ENCODE measurements at places on chromosomes 13 and 19.

DNA sequence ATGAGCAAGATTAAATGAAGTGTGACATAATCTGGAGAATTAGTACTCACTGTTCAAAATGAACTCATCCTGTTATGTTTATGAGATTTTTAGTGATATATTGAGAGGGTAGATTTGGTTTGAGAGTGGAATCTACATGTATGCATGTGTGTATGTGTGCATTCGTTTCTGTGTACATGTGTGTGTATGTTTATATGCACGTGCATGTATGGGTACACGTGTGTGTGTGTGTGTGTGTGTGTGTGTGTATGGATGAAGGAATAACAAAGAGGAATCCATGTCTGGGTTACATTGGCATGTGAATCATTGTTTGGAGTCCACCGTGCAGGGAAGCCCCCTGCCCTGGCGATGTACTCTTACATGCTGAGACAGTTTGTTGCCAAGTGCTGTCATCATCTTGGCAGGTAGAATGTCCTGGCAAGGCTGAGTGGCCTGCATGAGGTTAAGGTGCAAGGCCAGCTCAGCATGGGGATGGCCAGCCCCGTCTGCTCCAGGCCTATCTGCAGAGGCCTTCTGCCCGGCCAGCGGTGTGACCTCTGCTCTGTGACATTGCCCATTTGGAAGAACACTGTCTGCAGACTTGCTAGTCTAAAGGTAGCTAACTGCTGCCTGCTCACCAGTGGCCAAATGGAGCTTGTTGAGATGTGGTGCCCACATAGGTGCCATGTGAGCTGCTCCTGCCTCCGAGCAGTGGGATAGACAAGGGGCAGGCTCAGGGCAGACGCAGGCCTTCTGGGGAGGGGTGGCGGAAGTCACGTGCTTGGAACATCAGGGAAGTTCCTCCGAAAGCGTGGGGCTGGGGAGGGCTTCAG, 222.3 kb downstream of the TEX29 start:
- no peak for DNase-seq

DNA sequence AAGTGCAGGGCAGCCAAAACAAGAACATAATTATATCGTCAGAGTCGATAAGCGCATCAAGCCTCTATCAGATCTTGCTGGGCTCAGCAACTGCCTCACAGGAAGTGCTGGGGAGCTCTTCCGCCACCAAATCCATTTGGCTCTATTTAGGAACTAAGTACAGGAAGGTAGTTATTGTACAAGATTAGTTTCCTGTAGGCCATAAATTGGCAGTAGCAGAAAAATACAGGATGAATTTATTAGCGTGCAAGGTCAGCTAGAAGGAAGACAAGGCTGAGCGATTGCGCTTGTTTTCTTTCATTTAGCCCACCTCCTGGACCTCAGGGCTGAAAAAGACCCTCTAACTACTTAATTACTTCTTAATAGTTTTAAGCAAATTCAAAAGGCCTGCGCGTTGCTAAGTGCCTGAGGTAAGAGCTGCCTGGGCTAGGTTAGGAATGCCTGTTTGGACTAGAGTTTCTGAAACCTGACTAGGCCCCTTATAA, 118.5 kb downstream of the IRS2 start:
- DNase-seq = peak; percentile 71

DNA sequence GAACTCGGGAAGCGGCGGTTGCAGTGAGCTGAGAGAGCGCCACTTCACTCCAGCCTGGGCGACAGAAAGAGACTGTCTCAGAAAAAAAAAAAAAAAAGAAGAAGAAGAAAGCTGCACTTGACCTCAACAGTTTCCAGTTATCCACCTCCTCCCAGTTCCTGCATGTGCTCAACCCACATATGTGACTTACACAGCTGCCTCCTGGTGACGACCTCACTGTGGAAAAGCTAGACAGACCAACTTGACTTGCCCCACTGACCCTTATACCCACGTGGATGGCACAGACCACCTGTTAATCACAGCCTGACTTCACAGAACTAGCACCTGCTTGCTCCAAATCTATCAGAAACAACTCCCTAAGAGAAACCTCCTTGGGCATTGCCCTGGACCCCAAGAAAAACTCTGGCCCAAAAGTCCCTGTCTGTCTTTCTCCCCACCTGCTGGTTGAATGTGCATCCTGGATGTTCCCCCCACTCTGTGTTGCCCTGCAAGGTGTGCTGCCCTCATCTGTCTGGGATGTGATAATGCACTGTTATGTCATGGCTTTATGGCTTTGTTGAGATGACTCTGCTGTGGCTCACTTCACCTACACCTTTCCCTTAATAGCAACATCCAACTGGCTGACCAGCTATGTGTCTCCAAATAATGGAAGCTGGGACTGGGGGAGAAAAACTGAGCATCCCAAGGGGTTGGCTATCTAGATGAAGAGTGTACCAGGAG, 2.8 kb downstream of the ZNF20 start:
- peak; percentile 67 for DNase-seq

- DNase-seq = no peak
These were observed 26.9 kb downstream of the ZNF846 start for GRCh38 chr19:9741476-9742171.

- no peak for DNase-seq
These were observed 943 bp downstream of the EXOC3L2 start for GRCh38 chr19:45244133-45244794.

- DNase-seq = peak; percentile 76
These were observed 6.5 kb upstream of the LIPE start for GRCh38 chr19:42433503-42434260.

GRCh38 chr19:35435896-35436295, 12.2 kb upstream of the FFAR2 start:
- no peak for DNase-seq

DNA sequence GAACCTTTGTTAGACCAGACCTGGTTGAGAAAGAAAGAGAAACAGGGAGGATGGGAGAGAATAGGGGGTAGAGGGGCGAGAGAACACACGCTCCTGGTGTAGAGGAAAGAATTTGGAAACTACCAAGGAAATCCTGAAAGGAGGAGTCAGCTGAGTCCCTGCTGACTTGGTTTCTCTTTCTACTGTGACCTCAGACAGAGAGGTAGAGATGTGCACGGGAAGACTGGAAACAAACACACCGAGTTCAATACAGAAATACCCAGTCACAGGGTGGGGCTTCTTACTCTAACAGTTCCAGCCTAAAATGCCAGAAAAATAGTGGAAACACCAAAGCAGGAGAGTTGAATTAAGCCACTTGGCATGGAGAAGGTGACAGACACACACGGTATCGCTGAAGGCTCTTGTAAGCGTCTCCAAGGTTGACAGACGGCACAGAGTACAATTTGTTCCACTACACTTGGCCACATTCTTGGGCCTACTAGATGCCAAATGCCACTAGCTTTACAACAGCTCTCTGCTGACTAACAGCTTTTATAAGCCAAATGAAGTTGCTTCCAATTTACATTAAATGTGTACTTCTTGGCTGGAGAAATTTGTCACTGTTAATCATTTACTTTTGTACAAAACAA, 28.1 kb downstream of the LATS2 start:
- no peak for DNase-seq

GRCh38 chr13:111156421-111156820, 41.3 kb downstream of the ARHGEF7 start:
- DNase-seq = no peak

GRCh38 chr19:18496167-18496979, 25.5 kb downstream of the ELL start:
- DNase-seq = peak; percentile 58

DNA sequence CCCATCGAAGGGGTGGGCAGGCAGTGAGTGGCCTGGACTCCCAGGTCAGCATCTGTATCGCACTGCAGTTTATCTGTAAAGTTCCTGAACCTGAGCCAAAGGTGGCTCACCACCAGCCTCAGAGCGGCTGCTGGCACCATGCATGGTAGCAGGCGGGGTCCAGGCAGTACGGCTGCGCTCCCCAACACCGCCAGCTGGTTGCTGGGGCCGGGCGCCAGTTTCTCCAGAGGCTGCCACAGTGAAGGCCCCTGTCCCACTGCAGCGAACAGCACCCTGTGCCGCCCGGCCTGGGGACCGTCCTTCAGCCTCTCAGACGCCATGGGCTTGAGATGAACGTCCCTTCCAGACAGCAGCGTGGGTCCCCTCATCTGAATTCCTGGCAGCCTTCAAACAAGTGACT, 109.8 kb downstream of the KDM4B start:
- DNase-seq = no peak

DNA sequence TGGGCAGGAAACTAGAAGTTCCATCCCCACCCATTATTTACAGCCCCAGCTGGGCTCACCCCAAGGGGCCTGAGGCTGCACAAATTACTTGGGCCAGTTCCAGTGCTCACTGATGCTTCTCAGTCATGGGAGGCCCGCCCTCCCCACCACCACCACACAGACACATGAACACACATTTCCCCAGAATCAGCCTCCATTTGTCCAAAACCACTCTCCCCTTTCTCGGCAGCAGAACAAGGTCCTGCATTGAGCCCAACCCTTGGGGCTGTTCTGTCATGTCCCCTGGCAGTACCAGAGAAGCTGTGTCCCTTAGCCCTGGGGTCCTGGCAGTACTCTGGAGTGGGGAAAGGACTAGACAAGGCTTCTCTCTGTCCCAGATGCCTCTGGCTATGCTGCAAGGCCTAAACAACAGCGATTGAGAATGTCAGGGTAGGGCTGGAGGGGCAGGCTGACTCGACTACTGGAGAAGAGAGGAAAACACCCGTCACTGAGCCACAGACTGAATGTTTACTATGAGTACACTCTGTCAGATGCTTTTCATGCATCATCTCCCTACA, 21.8 kb downstream of the SAMD4B start:
- DNase-seq = no peak

- no peak for DNase-seq
These were observed 197.9 kb upstream of the STARD13 start for GRCh38 chr13:33483471-33483870.

GRCh38 chr13:84925443-84925842, 873.8 kb downstream of the SLITRK6 start:
- DNase-seq = no peak

DNA sequence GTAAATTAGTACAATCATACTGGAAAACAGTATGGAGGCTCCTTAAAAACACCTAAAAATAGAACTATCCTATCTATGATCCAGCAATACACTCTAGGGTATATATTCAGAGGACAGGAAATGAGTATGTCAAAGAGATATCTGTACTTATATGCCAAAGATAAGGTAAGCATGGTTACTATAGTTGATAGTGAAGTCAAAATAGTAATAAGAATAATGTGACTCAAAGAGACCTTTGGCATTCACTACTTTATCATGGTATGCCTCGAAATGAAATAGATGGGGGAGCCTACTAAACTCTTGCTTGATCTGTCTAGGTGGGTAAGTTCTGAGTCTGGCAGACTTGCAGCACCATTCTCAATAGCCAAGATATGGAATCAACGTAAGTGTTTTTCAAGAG, 30.3 kb downstream of the FXYD5 start:
- no peak for DNase-seq

DNA sequence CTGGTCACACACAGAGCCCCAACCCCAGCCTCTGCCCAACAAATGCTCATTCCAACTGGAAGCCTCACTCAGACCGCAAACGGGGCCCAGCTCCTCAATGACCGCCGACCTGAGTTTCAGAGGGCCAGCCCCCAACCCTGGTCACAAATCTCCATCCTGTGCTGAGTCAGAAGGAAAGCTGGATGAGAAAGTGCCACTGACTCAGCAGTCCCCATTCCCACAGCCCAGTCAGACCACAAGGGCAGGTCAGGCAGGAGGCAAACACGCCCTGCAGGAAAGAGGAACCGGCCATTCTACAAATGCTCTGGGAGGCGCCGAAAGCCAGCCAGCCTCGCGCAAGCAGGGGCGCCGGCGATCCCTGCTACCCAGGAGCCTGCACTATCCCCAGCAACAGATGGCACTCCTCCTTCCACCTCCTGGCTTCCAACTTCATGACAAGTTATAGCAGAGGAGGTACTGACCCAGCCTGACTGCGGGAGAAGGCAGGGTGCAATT, 14.1 kb upstream of the PRKD2 start:
- peak; percentile 88 for DNase-seq

- peak; percentile 33 for DNase-seq
These were observed 11.0 kb downstream of the XAB2 start for GRCh38 chr19:7618348-7618747.

- DNase-seq = peak; percentile 83
These were observed at the start of gene PNMA8C for GRCh38 chr19:46428239-46429135. PNMA8C (minus strand) TSS chr19:46428936; CDS start chr19:46428359, 577 bp downstream.

DNA sequence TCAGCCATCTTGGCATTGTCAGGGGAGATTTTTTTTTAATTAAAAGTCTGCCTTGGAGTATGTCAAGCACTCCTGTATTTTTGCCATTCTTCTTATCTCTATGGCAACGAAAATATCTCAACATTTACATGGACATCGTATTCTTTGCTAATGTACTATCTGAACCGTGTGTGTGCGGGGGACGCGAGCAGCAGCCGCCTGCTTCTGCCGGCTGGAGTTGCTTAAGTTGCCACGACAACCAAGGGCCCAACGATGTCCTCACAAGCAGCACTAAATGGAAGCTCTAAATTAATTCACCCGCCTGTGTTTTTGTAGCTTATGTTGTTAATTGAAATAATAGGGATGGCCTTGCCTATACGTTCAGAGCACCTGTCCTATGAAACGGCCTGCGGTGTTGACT, 309.5 kb downstream of the TEX29 start:
- DNase-seq = no peak

DNA sequence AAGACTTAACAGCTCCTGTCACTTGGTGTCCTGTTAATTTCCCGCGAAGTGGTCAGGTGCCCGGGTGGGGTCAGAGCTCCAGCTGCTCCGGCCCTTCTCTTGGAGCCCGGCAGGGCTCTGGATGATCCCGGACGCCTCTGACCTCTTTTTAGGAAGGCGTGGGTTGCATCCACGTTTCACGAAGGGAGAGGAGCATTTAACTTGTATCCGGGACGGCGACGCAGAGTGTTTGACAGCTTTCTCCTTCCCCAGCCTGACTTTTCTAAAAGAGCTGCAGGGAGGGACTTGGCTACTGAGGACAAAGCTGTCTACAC, 656 bp downstream of the ZNF155 start:
- peak; percentile 24 for DNase-seq

- DNase-seq = no peak
These were observed 73.3 kb upstream of the ZNF30 start for GRCh38 chr19:34853369-34853768.

GRCh38 chr19:5690125-5690954, at the start of gene RPL36:
RPL36 (plus strand) TSS chr19:5690295; CDS start chr19:5690508, 213 bp downstream.
- DNase-seq = peak; percentile 98

DNA sequence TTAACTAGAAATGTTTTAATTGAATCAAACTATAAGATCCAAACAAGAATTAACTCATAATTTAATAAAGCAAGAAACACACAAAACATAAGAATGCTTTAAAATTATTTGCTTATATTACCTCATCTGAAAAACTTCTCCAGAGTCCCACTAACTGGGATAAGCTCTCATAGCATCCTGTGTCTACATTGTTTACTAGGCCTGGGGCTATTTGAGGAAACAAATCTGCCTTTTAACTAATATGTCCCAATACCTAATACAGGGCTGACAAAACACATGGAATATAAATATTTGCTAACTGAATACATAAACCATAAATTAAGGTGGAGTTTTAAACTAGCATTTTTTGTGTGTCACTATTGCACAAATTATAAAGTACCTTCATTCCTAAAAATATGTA, 1399.8 kb upstream of the SLC10A2 start:
- no peak for DNase-seq

- peak; percentile 84 for DNase-seq
These were observed 53.2 kb downstream of the GPR12 start for GRCh38 chr13:26707122-26708006.

GRCh38 chr19:38547421-38547820, 70.3 kb downstream of the MAP4K1 start:
- no peak for DNase-seq

Measured in hematopoietic multipotent progenitor cell treated with erythropoietin and hydrocortisone succinate and interleukin-3 and kit ligand, for 4 days (in vitro differentiated cells).